Spinal cord (tissue), 10 donors: ENCODE measurements at places on chromosomes 5 and 9. TPM values are rescaled to one million over a fixed set of nuclear protein-coding genes. Genes with fewer than 3 reads are reported as not detected.
A peak's percentile ranks its signal among the peaks of the same experiment; 100 is the strongest.

The RASGRF2 gene
- total RNA-seq = 21.2 TPM

- no peak for DNase-seq
These were observed 206.4 kb upstream of the EGFLAM start for GRCh38 chr5:38051711-38052511.

DNA sequence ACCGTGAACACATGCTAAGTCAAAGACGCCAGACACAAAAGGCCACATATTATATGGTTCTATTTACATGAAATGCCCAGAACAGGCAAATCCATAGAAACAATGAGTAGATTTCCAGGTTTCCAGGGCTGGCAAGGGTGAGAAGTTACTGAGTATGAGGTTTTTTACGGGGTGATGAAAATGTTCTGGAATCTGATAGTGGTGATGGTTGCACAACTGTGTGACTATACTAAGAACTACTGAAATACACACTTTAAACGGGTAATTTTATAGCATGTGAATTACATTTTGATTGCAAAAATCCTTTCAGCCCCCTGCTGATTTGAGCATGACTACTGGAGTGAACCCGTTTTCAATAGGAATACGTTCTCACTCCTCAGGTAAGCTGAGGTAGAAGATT lies 46.7 kb upstream of the TBC1D9B start:
- DNase-seq = no peak

The SH3GL2 gene
- 20.1 TPM for total RNA-seq

The CDH10 gene
- 12.0 TPM for total RNA-seq

GRCh38 chr5:37889612-37890317 lies 49.9 kb upstream of the GDNF start:
- DNase-seq = no peak

- no peak for DNase-seq
These were observed 109.1 kb downstream of the SUSD1 start for GRCh38 chr9:112065806-112066606.

GRCh38 chr5:115452083-115452482 lies 92.5 kb downstream of the FEM1C start:
- no peak for DNase-seq

The HAPLN1 gene
- 28.4 TPM for total RNA-seq

- no peak for DNase-seq
These were observed 97.8 kb downstream of the STK32A start for GRCh38 chr5:147332658-147333057.

GRCh38 chr9:91843623-91844148 lies 106.3 kb downstream of the ROR2 start:
- DNase-seq = peak; percentile 44

The ARRDC3 gene
- 234 TPM for total RNA-seq

The ADAMTS16 gene
- total RNA-seq = 8.0 TPM

DNA sequence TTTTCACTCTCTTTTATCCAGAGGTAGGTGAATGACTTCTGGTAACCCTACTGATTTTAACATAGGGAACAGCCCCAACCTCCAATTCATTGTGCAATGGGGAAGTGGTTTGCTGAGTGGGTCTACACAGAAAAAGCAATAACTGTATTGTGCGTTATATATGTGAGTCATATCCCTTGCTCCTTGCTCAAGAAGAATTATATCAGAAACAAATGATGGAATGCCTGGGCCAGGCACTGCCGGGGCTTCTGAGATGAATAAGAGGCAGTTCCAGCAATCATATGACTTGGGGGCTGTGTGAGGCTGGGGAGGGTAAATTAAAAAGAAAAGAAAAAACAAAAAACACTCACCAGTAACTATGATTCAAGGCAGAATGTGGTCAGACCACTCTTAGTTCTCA lies 79.2 kb upstream of the ABCA1 start:
- DNase-seq = no peak

The FAXDC2 gene
- total RNA-seq = 54.9 TPM

The LCN9 gene
- total RNA-seq = not detected
